Inflammatory macrophage treated with lipopolysaccharide for 4 hours (primary cell): ENCODE measurements at places on chromosomes 12 and 14.

- DNase-seq: no peak
These were observed 845.7 kb upstream of the USP15 start for GRCh38 chr12:61414470-61414869.

DNA sequence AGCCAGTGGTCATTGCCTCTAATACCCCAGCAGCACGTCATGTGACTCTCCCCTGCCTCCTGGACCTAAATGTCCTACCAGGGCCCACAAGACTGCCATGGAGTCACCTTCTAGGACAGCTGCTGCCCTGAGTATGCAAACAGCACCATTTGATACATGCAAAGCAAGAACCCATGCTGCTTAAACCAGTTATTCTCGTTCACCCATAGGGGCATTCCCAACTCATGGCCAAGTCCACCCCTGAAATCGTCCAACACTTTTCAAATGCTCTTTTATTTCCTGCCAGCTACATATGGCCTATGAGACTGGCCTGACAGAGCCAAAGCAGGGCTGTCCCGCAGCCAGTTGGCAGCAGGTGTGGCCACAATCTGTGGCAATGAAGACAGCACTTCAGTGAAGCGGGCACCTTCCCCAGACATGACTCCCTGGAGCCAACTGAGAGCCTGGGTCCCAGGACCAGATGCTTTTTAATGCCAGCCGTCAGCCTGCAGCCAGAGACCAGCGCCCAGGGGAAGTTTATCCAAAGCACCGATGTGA is 99.9 kb downstream of the BCAT1 start:
- no peak for DNase-seq

GRCh38 chr14:91392623-91393303 is 24.9 kb downstream of the CCDC88C start:
- peak; percentile 73 for DNase-seq

DNA sequence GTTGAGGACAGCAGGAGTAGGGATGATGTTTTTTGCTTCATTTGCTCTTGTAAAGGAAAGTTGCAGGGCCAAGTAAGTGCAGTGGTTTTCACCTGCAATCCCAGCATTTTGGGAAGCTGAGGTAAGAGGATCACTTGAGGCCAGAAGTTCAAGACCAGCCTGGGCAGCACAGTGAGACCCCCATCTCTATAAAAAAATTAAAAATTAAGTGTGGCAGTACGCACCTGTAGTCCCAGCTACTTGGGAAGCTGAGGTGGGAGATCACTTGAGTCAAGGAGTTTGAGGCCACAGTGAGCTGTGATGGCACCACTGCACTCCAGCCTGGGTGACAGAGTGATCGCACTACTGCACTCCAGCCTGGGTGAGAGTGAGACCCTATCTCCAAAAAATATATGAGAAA is 10.8 kb downstream of the DPF3 start:
- no peak for DNase-seq

DNA sequence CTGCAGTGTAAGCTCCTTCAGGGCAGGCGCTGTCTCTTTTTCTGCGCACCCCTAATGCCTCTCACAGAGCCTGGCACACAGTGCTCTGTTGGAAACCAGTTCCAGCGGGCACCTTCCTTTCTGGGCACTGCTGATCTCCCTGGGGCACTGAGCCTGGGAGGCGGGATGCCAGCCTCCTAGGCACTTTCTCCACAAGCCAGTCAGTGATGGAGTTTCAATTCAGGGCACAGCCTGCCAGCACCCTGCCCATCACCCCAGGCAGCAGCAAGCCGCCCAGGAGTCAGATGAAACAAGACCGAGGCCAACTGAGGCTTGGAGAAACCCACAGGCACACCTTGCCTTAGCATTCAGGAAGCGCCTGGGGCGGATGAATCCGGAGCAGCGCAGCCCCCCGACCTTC is 5.7 kb upstream of the CTDSP2 start:
- no peak for DNase-seq

GRCh38 chr14:43438056-43438455 is 1069.0 kb downstream of the FSCB start:
- no peak for DNase-seq

GRCh38 chr14:77746064-77746702 is 14.8 kb downstream of the SNW1 start:
- DNase-seq: no peak

DNA sequence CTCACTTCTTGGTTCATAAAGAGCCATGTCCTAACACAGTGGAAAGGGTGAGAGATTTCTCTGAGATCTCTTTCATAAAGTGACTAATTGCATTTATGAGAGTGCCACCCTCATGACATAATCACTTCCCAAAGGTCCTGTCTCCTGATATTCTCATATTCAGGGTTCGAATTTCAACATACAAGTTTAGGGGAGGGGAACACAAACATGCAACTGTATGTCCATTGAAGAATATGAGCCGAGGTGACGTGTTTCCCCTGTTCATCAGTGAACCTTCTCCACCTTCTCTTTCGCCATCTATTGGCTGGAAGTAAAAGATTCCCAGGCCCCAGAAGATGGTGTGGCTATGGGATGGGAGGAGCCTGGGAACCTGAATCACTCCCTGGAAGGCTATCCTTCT is 354.2 kb upstream of the ATP2B1 start:
- DNase-seq: peak; percentile 20

- no peak for DNase-seq
These were observed 103.1 kb downstream of the RFLNA start for GRCh38 chr12:124397807-124398577.

- no peak for DNase-seq
These were observed 11.7 kb downstream of the RTL1 start for GRCh38 chr14:100891501-100892445.

DNA sequence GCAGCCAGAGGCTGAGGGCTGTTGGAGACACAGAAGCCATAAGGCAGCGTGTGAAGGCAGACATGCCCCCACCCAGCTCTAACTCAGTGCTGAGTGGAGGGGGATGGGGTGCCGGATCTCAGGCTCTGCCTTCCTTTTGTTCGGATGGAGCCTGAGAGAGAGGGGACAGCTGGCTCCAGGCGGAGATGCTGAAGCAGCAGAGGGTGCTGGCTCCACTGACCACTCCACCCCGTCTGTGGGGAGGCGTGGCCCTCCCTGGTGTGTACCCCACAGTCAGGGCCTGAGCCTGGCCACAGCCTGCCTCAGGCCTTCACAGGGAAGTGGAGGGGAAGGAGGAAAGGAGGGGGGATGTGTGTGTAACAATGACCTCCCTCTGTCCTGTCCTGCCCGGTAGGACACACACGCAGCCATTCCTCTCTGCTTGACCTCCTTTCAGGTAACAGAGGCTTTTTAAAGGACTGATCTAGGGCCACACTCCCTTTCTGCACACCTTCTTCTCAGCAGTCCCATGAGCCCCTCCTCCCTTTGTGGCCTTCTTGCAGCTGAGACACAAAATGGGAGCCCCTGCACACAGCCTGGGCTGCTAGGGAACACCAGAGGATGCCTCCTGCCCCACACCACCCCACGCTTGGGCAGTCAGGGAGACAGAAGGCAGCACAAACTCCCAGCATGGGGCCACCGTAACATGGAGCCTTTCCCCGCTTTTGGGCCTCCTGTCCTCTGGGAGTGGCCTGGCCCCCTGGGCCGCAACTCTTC is 9.6 kb upstream of the ENDOU start:
- no peak for DNase-seq

DNA sequence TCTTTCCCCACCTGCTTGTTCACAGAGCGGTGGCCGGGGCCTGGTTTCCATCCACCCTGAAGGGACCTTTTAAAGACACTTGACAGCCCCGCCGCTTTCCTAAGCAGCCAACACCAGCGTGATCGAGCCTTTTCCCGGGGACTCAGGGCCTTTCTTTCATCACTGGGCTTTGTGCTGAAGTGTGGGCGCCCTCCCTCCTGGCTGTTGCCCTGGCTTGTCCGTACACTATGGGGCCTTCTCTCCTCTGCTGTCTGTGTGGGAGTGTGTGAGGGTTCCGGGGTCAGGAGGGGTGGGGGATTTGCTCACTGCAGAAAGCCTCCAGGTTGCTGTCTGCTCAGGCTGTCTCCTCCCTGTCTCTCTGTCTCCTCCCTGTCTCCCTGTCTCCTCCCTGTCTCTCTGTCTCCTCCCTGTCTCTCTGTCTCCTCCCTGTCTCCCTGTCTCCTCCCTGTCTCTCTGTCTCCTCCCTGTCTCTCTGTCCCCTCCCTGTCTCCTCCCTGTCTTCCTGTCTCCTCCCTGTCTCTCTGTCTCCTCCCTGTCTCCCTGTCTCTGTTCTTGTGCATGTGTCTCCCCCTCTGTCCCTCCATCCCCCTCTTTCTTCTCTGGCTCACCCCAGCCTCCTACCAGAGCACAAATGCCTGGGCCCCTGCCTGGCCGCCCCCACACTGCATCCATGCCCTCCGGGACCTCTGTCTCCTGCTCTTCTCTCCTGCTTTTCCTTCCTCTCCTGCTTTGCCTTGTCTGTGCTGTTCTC is 64.7 kb downstream of the CCDC92 start:
- peak; percentile 9 for DNase-seq

DNA sequence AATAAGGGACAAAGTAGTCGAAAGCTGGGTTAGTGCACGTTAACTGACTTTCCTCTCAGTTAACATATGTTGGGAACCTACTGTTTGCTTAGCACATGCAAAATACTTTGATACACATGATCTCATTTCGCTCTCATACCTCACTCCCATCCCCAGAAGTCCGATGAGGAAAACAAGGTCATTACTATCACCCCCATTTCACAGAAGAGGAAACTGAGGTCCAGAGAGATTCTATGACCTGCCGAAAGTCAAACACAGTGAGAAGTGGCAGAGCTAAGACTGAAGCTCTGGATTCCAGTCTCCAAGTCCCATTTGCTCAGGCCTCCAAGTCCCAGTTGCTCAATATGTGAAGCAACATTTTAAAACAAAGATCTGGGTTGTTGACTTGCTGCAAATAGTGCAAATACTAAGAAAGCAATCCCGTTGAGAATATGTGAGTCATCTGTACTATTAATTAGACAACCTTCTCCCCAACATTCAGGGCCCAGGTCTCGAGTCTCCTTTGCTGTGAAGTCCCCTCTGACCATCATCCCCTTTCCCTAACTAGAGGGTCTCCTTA is 170.6 kb upstream of the PWP1 start:
- peak; percentile 21 for DNase-seq

DNA sequence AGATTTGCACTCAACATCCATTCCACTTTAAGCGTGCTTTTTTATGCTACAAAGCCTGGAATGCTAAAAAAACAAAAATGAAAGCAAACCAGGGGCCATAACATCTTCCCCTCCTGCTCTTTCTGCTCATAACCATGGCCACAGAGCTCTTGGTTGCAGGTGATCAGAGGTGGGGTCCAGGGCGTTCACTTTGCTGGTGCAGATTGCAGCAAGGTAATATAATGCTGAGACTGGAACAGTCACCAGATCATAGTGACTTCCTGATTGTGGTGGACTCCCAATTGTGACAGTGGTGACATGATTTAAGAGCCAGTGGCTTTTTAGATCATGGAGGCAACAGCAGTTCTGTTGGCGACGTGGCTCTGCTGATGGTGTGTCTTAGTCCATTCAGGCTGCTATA is 115.0 kb upstream of the CPM start:
- no peak for DNase-seq

DNA sequence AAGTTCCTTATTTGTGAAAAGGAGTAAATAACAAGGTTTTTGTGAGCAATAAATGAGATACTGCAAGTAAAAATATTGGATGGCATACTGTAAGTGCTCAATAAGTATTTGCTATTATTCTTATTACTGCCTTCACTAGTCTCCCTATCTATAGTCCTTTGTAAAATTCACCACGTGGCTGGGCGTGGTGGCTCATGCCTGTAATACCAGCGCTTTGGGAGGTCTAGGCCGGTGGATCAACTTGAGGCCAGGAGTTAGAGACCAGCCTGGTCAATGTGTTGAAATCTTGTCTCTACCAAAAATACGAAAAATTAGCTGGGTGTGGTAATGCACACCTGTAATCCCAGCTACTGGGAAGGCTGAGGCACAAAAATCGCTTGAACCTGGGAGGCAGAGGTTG is 18.6 kb upstream of the CALM1 start:
- no peak for DNase-seq

DNA sequence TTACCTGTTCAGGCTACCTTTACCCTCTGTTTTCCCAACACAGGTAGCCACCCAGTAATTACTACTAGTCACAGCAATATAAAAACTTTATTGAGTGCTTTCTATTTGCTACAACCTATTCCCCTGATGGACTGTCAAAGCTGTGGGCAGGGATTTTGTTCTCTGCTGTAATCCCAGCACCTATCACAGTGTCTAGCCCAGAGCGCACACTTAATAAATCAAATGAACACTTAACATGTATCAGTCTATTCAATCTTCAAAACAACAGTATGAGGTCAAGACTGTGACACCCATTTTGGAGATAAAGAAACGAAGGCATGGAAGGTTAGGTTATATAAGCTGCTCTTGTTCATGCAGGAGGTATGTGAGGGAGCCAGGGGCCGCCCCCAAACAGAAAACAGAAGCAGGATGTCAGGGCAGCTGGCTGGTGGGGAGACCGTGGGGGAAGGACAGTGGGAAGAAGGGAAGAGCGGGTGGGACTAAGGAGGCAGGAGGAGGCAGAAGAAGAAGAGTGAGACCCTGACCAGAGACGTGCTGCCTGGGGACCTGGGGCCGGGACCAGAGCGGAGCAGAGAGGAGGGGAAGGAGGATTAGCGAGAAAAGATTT is 1.7 kb downstream of the TNFRSF1A start:
- DNase-seq: peak; percentile 39

DNA sequence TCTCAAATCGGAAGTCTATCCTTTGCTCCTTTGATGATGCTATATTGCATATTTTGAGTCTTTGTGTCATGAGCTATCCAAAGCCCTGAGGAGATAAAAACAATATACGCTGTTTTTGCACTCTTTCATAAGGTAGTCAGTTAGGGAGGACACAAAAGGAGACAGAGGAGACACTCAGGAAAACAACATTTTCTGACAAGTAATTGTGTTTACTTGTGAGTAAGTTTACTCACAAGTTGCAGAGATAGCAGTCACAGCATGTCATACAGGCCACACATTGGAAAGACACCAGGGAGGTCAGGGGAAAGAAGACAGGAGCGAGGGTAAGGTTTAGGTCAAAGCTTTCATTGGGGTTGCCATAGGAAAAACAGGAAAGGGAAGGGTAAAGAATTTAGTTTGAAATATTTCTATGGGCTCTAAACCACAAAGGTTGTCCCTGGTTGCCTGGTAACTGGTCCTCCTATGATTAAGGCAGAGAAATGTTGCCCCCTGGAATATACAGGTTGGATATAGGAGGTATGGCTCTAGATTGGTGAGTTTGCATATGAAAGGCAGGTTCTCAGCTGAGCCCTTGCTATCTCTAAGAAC is 7.4 kb upstream of the GABARAPL1 start:
- DNase-seq: no peak

- DNase-seq: no peak
These were observed 152.8 kb upstream of the PTPRQ start for GRCh38 chr12:80291108-80291754.

GRCh38 chr14:68569970-68570409 is 222.9 kb downstream of the ZFP36L1 start:
- DNase-seq: no peak
